GM13976 (cell line): ENCODE measurements at places on chromosomes 2 and 18.

- DNase-seq: no peak
These were observed 380.1 kb downstream of the SOX11 start for GRCh38 chr2:6072276-6072675.

- no peak for DNase-seq
These were observed 36.4 kb downstream of the TWIST2 start for GRCh38 chr2:238884122-238884811.

DNA sequence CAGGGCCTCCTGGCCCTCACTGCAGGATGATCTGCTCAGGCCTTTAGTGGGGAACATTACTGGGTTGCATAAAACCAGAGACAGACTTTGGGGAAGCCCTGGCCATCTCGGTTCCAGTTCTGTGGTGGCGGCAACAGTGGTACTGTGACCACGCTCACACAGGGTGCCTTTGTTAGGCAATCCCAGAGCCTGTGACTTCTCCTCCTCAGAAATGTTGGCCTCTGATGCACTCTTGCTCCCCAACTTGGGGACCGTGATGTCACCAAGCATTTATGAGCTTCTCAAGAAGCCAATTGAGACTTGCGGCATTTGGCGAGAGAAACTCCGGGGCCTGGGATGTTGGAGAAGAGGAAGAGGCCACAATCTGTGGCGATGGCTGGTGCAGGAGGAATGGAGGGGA, 80.9 kb upstream of the PKDCC start:
- no peak for DNase-seq

DNA sequence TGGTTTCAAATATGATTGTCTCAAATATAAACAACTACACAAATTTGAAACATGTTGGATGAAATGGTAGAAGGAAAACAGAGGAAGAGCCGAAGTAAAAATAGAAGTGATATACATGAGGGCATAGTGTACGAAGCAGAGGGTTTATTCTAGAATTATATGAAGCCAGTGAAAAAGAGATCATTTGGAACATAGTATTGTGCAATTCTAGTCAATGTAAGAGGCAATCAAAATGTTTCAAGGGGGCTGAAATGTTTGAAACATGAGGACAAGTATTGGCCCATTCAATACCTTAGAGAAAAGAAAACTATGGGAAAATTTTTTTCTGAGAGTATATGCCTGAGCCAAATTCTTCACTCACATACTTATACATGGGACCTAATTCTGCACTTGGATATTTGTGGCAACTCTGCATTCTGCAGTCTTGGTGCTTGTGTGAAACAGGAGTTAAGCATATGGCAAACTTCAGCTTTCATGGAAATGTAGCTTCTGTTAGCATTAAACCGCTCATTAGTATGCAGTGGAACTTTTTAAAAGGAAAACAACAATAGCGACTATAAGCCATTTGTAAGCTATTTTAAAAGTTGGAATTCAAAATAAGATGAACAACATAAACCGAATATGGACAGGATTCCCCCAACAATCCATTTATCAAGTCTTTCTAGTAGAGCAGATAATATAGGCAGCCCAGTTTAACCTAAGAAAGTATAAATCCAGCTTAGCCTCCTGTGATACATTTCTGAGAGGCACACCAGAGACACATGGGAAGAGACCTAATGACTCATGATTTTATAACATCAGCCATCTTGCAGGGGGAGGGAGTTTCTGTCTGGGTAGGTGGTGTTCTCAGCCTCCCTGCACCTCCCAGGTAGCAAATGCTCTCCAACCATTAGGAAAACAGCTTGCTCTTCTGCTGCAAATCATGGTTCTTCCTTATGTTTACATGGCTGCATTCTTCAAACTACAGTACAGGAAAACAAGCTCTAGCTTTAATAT, 197.8 kb downstream of the PAX3 start:
- DNase-seq: no peak

DNA sequence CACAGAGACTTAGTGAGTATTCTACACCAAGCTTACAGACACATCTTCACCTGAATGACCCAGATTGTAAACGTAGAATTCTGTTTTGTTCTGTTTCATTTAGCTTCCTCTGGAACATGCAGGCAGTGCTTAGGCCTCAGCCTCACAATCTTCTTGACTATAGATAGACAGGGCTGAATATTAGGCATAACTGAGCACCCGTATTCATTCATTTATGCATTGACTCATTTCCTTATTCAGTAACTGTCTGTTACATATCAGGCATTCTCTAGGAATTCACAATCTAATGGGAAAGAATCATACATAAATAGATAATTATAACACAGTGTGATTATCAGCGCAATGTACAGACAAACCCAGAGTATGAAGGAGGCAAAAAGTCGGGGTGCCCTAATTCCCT, 124.9 kb upstream of the ETAA1 start:
- no peak for DNase-seq

DNA sequence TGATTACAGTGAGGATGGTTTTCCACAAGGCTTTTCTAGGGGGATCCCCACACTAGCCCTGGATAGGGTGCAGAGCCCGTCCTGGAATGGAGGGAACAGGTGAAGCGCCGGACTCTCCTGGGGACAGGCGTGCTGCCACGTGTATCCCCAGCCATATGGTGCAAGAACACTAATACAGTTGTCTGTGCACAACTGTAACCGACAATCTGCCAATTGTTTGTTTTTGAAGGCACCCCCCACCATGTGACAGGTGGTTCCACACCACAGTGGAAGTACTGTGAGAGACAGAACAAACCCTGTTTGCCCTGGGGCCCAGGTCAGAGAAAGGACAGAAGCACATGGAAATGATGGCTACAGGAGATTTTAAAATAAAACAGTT, 52.9 kb downstream of the MYCN start:
- DNase-seq: no peak

DNA sequence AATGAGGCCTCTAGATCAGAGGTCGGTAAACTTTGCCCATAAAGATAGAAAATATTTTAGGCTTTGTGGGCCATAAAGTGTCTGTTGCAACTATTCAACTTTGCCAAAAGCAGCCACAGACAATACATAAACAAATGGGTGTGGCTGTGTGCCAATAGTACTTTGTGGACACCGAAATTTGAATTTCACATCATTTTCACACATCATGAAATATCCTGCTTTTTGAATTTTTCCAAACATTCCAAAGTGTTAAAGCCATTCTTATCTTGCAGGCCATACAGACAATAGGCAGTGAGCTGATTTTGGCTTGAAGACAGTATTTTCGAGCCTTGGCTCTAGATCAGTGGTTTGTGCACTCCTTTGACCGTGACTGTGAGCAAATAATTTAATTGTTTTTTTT, 51.1 kb upstream of the EPC2 start:
- DNase-seq: no peak

DNA sequence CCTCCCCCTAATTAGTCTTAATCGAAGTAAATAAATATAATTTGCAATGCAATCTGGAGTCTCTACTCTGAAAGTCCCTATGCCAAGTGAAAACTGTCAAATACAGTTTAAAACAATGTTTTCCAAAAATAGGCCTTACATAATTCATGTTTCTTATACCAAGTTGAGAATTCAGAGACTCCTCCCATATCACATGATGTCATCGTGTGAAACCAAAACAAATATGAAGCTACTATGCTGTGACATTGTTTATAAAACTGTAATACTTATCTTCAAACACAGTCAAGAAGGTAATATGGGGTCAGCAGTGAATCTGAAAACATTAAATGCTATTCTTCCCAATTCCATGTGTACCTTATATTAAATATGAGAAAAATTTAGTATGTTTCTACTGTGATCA, 940.2 kb upstream of the FANCL start:
- DNase-seq: no peak

GRCh38 chr2:88188748-88189147, 18.6 kb downstream of the THNSL2 start:
- DNase-seq: no peak

DNA sequence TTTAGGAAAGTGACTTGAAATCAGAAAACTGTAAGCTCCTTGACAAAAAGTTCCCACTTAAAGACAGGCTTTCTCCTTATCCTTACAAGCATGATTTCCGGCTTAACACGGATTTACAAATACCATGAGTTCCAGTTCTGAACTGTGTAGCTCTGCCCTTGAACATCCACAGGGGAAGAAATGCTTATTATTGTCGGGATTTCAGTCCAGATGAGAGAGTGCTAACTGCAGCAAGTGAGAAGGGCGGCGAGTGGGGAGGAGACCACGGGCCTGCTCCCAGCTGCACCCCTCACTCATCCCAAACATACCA, 73.1 kb downstream of the LRRC30 start:
- no peak for DNase-seq

- DNase-seq: no peak
These were observed 141.2 kb downstream of the RTN4 start for GRCh38 chr2:54909001-54909400.

GRCh38 chr2:61196671-61197070, 34.7 kb downstream of the C2orf74 start:
- no peak for DNase-seq

GRCh38 chr18:6776188-6776587, 46.7 kb downstream of the ARHGAP28 start:
- DNase-seq: no peak

DNA sequence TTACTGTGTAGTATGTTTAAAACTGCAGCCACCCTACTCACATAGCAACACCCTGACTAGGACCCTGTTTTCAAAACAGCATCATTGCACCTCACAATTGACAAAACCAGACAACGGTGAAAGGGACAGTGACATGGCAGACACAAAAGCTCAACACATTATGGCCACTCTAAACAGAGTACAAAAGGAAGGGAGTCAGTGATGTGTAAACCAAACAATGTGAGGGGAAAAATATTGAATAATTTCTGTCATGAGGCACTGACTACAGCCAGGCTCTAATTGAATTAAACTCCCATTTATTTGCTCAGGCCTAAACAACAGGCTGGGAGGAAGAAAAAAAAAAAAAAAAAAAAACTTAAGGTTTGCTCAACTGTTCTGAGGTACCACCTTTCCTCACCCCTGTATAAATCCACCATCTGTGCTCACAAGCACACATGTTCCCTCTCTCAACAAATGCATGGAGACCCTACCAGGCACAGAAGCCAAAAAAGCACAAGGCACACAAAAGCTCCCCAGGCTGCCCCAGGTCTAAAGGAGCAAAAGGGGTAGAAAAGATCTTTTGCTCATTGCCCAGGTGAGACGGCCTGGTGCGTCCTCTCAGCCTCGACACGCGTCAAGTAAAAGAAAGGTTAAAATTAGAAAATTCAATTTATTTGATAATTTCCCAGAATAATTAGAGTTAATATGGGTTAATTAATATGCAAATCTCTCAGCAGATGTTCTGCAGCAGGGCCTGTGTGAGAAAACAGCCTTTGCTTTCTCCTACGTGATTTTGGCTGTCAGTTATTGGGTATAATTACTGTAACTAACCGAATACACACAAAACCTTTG, 80.9 kb downstream of the ZEB2 start:
- no peak for DNase-seq

DNA sequence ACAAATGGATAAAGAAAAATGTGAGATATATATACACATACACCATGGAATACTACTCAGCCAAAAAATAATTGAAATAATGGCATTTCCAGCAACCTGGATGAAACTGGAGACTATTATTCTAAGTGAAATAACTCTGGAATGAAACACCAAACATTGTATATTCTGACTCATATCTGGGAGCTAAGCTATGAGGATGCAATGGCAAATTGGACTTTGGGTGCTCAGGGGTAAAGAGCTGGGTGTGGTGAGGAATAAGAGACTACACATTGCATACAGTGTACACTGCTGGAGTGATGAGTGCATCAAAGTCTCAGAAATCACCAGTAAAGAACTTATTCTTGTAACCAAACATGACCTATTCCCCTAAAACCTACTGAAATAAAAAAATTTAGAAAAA, 636.0 kb upstream of the LRATD1 start:
- DNase-seq: no peak

- no peak for DNase-seq
These were observed 54.5 kb upstream of the TMEM87B start for GRCh38 chr2:112000399-112001135.

- no peak for DNase-seq
These were observed 14.3 kb downstream of the EDAR start for GRCh38 chr2:108974674-108975073.

- DNase-seq: no peak
These were observed 134.7 kb upstream of the CCDC150 start for GRCh38 chr2:196504788-196505187.

- no peak for DNase-seq
These were observed 22.2 kb upstream of the TTC39C start for GRCh38 chr18:23992089-23992940.

GRCh38 chr2:126649101-126649500, 6.9 kb upstream of the GYPC start:
- no peak for DNase-seq

GRCh38 chr18:75261430-75262223, 51.0 kb downstream of the TSHZ1 start:
- no peak for DNase-seq

DNA sequence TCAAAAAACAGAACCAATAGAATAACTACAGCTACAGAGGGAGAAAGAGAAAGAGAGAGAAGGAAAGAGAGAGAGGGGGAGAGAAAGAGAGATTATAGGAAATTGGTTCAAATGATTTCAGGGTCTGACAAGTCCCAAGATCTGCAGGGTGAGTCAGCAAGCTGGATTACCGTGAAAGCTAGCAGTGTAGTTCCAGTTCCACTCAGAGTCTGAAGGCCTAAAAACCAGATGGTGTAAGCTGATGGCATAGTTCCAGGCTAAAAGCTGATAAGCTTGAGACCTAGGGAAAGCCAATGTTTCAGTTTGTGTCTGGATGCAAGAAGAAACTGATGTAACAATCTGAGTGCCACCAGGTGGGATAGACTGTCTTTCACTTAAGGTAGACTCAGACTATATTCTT, 397.7 kb downstream of the TRIB2 start:
- no peak for DNase-seq

DNA sequence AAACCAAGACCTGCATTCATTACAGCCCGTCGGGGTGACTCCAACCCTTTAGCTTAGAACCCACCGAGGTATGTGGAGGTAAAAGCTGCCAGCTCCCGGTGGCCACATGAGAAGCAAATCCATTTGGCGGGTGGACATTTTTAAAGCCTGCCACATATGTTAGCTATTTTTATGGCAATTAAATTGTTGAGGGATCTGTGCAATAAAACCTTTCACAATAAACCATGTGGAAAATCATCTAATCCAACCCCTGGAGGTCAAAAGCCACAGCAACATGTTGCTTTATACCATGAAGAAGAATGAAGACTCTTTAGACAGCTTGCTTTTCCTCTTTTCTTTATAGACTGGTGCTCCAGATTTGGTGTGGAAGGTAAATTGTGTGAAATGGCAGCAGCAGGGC, 176.3 kb downstream of the AGPS start:
- DNase-seq: no peak

- DNase-seq: no peak
These were observed 24.0 kb downstream of the HS1BP3 start for GRCh38 chr2:20626698-20627513.

GRCh38 chr2:8860239-8860638, 22.8 kb upstream of the KIDINS220 start:
- DNase-seq: no peak

DNA sequence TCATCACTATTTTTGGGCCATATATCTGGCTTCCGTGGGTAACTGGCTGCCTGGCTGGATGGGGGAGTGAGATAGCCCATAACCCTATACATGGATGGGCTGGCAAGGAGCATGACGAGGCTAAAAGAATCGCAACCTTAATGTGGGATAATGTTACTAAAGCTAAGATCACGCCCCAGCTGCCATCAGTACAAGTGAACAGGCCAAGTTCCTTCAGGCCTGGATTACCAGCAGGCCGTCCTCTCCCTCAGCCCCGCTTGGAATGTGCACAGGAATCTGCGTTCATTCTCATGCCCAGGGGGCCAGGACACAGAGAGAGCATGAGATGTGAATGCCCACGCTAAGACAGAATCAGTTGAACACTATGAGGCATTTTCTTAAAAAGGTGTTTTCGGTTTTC, 34.7 kb downstream of the RMC1 start:
- no peak for DNase-seq
